ENCODE measurements at places on chromosomes 11 and 22.

- no peak for DNase-seq
Observed at GRCh38 chr11:59875856-59876519, 2.6 kb upstream of the OOSP3 start.

DNA sequence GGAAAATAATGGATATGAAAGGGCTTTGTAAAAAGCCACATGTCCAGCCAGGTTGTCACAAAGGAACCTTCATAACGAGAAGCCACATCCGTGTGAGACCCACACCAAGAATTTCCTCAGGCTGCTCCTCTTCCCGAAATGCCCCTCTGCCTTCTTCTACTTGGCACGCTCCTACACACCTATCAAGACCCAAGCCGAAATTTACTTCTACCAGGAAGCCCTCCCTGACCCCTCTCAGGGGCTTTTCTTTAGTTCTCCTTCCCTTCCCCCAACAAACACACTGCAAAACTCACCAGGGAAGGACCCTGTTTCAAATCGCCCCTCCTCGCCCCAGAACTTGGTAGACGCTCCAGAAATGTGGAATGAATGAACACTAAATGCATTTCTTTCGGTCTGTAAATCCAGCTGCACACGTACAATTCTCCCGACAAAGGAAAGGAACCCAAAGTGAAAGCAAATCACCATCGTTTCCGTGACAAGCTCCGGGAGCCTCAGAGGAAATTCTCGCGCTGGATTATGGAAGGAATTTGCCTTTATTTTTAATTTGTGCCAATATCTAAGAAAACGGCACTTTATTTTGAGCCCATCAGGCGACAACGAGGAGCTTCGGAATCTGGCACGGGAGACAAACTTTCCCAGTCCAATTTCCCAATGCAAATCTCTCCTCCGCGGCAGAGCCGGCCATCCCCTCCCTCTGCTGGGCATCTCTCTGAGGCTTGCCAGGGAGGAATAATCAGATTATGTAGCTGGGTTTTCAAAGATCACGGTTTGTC, 13.2 kb upstream of the SHISAL1 start:
- no peak for DNase-seq

DNA sequence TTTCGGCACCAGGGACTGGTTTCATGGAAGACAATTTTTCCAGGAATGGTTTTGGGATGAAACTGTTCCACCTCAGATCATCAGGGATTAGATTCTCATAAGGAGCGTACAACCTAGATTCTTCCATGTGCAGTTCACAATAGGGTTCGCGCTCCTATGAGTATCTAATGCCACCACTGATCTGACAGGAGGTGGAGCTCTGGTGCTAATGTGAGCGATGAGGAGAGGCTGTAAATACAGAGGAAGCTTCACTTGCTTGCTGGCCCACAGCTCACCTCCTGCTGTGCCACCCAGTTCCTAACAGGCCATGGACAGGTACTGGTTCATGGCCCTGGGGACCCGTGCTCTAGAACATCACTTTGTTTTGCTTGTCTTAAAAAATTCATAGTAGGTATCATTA, 41.8 kb upstream of the AMPD3 start:
- DNase-seq: no peak

DNA sequence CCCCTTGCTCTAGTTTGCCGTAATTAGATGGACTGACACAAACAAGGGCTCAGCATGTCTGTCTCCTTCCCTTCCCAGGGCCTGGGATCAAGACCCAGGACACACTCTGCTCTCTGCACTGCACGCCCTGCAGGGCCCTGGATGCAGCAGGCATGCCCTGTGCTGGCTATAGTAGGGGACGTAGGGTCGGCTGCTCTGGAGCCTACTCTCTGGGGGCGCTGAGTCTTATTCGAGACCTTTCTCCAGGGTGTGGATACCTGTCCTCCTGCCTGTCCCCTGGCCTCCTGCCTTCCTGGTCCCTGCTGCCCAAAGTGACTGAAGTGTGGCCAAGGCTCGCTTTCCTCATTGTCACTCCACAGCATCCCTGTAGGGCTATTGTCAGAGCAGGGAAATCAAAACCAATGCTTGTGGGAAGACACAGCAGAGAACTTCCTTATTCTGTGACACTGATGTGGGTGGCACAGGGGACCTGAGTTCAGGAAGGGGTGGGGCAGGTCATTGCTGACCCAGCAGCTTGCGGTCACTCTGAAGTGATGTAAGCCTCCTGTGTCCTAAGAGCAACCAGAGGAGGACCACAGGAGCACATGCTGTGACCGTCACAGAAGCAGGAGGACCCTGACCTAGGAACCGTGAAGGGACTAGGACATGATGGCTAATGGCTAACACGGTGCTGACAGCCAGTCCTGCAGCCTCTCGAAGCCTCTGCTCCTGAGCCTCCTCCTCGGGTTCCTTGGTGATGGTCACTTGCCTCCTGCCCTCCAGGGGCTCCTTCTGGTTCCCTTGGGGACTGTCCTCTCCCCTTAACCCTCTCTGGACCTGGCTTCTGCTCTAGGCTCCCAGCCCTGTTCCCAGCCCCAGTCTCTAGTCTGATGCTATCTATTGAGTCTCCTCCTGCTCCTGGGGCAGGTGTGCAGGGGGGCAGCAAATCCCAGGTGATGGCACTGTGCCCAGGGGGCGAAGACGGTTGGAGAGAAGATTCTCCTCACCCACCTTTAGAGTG, 10.3 kb downstream of the APOBEC3A start:
- peak; percentile 64 for DNase-seq

GRCh38 chr11:22930816-22931594, 70.7 kb upstream of the CCDC179 start:
- no peak for DNase-seq

- DNase-seq: no peak
Observed at GRCh38 chr11:69059429-69059828, 10.7 kb downstream of the TPCN2 start.

- no peak for DNase-seq
Observed at GRCh38 chr11:77233011-77233410, 68.5 kb downstream of the GDPD4 start.

- no peak for DNase-seq
Observed at GRCh38 chr11:123323568-123323967, 106.5 kb upstream of the GRAMD1B start.

GRCh38 chr11:35655254-35655653, 7.3 kb upstream of the TRIM44 start:
- DNase-seq: no peak

GRCh38 chr11:57903441-57904123, 120.1 kb upstream of the OR9Q1 start:
- DNase-seq: no peak

- no peak for DNase-seq
Observed at GRCh38 chr11:5348551-5349194, 2.6 kb upstream of the OR51B6 start.

GRCh38 chr11:44574610-44575287, 9.3 kb downstream of the CD82 start:
- DNase-seq: no peak

DNA sequence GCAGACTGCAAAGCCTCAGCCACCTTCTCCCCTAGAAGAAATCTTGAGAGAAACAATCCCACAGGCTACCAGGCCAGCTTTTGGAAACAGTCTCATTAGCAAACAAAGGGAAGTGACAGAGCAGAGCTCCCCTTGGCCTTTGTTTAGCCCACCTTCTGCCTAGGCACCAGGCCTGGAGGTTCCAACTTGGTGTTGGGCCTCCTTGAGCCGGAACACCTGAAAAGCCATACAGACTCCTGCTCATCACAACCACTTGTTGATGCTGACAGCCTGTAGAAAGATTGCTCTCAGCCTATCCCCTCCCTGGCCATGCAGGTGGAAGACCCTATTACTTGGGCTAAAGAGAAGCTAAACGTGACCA, 26.6 kb downstream of the KCNQ1OT1 start:
- DNase-seq: no peak

- no peak for DNase-seq
Observed at GRCh38 chr22:44714703-44715350, 12.8 kb downstream of the PRR5 start.

- DNase-seq: no peak
Observed at GRCh38 chr22:43173566-43173965, 13.4 kb downstream of the TTLL12 start.

DNA sequence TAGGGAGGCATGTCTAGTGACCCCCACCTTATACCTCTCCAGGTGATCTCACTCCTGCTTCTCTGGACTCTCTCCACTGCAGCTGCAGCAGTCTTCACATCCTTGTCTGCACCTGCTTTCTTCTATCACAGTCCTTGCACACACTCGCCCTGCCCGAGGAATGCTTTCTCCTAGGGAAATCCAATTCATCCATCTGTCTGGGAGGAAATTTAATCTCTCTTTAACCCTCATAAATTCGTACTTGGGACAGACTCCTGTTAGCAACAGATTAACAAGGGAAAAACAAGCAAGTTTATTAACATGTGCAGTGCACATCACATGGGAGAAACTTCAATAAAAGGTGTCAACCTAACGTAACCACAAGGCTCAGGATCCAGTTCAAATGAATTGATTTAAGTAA, 11.3 kb upstream of the RCN1 start:
- DNase-seq: no peak

- DNase-seq: no peak
Observed at GRCh38 chr11:19890308-19890707, 177.7 kb downstream of the NAV2 start.

- no peak for DNase-seq
Observed at GRCh38 chr11:133718238-133718637, 127.1 kb downstream of the SPATA19 start.

DNA sequence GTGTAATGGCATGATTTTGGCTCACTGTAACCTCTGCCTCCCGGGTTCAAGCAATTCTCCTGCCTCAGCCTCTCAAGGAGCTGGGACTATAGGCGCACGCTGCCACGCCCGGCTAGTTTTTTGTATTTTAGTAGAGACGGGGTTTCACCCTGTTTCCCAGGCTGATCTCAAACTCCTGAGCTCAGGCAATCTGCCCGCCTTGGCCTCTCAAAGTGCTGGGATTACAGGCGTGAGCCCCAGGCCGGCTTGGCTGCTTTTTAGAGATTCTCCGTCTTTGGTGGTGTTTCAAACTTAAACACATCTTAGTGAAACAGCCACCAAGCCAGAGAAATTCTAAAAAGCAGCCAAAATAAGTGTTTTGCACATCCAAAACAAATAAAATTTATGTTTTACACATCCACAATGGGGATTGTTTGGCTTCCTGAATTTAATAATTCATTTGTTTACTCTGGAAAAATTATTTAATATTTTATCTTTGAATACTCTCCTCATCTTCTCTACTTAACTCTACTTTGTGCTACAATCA, 18.4 kb downstream of the BCL2L13 start:
- DNase-seq: no peak

DNA sequence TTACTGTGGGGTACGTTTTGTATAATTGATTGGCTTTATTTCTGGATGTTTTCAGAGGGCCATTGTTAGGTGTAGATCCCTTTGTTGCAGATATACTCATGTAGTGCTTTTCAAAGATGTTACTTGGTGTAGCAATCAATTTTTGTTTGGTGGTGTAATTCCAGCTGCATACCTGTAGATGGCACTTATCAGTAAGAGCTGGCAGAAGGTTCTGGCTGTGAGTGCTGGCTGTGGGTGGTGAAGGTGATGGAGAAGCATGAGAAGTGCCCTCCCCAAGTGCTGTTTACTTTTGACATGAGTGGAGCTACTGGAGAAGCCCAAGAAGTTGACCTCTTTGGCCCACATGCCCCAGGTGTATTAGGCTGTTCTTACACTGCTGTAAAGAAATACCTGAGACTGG, 1074.9 kb downstream of the FAM181B start:
- DNase-seq: peak; percentile 21

- DNase-seq: no peak
Observed at GRCh38 chr11:70627219-70627618, 228.9 kb downstream of the CTTN start.

DNA sequence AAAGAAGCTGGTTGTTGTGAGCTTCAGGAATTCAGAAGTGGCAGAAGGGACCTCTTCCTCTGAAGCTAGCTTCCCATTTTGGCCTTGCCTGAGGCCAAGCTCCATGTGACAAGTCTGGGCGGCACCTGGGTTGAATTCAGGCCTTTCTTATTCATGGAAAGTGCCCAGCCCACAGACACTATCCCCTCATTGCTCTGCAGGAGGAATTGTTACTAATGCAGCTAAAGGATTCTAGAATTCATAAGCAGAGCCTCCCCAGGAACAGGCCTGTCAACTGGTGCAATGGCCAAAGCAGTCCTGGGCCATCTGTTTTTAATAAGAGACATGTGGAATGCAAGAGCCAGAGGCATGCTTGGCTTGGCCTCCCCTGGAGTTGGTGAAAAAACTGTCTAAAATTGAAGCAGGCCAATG, 71.4 kb downstream of the SLC1A2 start:
- DNase-seq: no peak

- no peak for DNase-seq
Observed at GRCh38 chr11:128580612-128581011, 6.7 kb downstream of the ETS1 start.

DNA sequence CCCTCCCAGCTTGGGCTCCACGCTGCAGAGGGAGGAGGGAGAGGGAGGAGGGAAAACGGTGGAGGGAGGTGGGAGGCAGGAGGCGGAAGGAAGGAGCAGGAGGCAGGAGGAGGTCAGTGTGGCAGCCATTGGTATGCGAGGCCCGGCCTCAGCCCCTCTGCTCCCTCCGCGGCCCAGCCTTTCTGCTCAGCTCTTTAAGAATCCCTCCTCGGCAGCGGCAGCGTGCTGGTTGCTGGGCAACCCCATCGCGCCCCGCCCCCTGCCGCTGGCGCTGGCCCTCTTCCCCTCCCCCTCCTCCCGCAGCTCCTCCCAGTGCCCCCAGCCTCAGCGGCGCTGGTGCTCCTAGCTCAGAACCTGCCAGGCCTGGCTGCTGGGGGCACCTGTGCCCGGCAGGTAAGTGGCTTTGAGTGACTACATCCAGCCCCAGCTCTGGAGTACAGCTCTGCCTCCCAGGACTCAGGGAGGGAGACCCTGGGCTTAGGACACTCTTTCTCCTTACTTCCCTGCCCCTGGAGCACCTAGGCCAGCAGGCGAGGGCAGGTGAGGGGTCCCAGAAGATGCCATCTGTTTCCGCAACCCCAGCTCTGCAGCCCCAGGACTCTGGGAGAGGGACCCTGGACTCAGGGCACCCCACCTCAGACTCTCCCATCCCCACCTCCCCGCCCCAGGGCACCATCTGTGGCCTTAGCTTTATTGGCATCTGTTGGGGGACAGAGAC, 7.2 kb upstream of the FLRT1 start:
- DNase-seq: no peak

- DNase-seq: peak; percentile 43
Observed at GRCh38 chr11:84714316-84714780, 912.8 kb downstream of the DLG2 start.

GRCh38 chr11:120601536-120601935, 90.0 kb downstream of the GRIK4 start:
- DNase-seq: no peak

Measured in GM10248 (cell line).